ENCODE measurements at places on chromosomes 1 and 21.

DNA sequence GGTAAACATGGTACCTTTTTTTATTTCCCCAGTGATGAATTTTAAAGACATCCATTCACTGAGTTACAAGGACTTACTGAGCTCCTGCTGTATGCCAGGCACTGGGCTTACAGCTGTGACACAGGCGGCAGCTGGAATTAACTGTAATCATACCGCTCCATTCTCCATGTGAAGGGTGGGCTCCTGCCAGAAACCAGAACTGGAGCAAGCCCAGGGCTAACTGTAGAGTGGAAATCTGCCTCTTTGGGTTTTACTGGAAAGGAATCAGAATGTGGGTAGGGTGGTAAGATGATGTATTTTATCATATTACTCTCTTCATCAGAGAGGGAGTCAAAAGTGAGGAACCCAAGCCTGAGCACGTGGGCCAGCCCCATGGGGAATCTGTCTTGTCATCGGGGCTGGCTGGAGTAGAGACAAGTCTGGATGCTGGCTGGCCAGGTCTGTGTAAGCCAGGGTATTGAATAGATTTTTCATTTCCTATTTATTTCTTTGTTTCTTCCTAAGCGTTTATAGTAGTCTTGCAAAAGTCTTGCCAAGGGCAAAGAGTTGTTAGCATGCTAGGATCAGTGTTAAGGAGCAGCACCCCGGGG lies 21.5 kb downstream of the FGGY start:
- DNase-seq: no peak

GRCh38 chr1:25590096-25590824 lies 26.3 kb upstream of the MAN1C1 start:
- no peak for DNase-seq

GRCh38 chr1:172224871-172225270 lies 195.6 kb upstream of the C1orf105 start:
- no peak for DNase-seq

GRCh38 chr1:60279798-60280197 lies 206.2 kb upstream of the C1orf87 start:
- DNase-seq: no peak

- DNase-seq: no peak
Observed at GRCh38 chr1:231487910-231488309, 40.6 kb upstream of the TSNAX start.

- DNase-seq: no peak
Observed at GRCh38 chr1:155971910-155972809, 6.2 kb downstream of the ARHGEF2 start.

DNA sequence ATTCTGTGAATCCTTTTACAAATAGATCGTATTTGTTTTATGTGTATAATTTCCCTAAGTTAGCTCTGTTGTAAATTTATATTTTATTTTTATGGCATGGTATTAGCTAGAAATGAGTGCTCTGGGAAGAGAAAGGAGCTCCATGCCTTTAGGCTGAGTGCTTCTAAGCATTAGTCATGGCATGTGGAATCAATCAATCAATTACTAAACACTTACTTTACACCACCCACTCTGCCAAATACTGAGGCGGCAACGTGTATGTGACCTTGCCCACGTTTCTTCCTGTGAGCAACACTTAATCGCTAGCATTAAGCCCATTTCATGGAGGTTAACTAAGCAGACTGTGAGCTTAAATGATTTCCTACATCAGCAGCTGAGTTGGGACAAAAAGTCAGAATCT lies 7.2 kb upstream of the BECN2 start:
- no peak for DNase-seq

GRCh38 chr1:169427081-169427641 lies at the start of gene CCDC181:
Gene CCDC181 (minus strand): TSS chr1:169427474. CDS start chr1:169424927, 2,547 bp downstream.
- DNase-seq: peak; percentile 92

- DNase-seq: no peak
Observed at GRCh38 chr1:53369761-53370160, 41.9 kb upstream of the LRP8 start.

- no peak for DNase-seq
Observed at GRCh38 chr1:234844479-234845031, 234.6 kb upstream of the IRF2BP2 start.

DNA sequence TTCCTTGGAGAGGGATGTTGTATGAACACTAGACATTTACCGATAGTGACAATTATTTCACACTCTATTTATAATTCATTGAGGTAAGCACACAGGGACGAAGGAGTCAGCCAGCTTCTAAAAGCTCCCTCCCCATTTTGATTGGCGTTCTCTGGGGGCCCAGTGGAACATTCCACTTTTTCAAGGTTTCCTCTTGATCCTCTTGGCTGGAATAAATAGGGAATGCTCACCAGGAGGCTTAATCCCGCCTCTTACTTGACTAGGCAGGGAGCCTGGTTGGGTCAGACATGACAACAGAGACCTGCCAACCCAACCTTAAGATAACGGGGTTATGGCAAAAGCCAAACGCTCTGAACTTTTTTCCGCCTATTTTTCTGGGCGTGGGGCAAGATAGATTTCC lies 974 bp downstream of the ACTN2 start:
- DNase-seq: no peak

DNA sequence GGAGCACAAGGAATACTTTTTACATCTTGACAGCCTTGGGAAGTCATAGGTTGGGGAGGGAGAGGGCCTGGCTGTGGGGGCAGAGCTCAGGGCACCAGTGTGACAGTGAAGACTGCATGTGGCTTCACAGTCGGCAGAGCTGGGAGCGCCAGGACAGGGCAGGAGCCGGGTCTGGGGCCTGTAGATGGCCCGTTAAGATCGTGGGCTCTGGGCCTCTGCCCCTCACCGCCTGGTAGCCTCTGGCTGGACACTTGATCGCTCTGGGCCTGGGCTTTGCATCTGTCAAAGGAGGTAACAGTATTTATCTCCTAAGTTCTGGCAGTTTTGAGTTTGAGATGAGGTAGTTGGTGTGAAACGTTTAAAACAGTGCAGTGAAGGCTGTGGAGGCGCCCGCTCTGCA lies 4.8 kb downstream of the SLX9 start:
- DNase-seq: no peak

GRCh38 chr1:200905411-200906052 lies 10.8 kb downstream of the INAVA start:
- no peak for DNase-seq

GRCh38 chr21:41663805-41664788 lies 102.8 kb downstream of the RIPK4 start:
- no peak for DNase-seq

DNA sequence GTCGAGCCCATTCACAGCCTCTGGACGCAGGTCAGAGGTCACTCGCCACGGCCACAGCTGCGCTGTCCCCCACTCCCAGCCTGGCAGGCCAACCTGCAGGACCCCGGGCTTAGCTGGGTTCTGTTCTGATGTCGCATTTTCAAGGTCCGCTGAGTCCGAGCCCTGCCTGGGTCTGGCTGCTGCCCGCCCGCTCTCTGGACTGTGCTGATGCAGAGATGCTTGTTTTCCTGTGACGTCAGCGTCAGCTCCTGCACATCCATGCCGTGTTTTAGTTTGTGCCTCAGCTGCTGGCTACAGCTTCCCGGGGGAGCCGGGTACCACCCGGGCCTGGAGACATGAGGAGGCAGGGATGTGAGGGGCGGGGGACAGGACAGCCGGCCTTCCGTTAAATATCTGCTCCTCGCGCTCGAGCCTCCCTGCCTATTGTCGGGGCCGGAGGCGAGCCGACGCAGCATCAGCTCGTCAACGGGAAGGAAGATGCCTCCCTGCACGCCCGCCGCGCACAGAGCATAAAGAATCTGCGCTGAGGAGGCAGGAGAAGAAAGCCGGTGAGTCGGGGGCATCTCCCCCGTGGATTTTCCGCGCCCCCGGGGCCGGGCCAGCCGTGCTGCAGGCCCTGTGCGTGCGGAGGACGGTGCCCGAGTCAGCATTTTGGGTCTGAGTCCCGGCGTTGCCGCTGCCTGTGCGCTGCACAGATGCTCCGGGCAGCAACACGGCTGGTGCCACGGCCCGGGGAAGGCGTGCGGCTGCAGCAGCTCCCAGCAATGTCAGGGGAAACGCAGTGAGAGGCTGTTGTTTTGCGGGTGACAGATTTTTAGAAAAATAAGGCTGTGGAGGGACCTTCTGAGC lies 23.4 kb downstream of the PRKCZ start:
- no peak for DNase-seq

DNA sequence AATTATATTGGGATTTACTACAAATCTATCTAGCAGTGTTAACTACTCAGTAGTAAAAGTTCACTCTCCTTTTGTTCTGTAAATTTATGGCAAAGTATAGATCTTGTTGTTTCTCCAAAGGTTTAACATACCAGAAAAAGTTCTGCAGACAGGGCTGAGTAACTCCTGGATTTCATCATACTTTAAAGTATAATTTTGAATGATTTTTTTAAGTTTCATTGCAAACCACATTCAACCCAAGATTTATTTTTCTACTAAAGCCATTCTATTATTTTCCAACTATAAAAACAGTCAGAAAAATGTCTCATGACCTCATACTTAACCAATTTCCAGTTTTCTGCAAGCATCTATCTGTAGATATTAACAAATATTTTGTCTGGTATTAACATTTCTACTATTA lies 585.8 kb upstream of the ZRANB2 start:
- no peak for DNase-seq

DNA sequence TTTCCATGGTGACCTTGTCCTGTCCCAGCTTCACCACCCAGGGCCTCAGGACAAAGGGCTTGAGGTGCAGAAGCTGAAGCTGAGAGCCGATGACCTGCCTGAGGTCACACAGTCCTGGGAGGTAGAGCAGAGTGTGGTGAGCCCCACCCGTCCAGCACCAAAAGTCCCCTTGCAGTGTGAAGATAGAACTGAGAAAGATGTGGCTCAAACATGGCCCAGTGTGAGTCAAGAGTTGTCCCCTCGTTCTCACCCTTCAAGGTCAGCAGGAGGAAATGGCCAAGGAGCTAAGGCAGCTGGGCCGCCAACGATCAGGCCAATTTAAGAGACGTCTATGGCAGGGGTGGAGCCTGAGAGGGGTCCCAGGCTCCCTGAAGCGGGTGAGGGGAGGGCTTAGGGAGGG lies 157.5 kb upstream of the KLHDC7A start:
- no peak for DNase-seq

GRCh38 chr1:228404107-228404720 lies 2.4 kb downstream of the TRIM11 start:
- no peak for DNase-seq

GRCh38 chr1:1894354-1895059 lies 3.6 kb upstream of the GNB1 start:
- no peak for DNase-seq

DNA sequence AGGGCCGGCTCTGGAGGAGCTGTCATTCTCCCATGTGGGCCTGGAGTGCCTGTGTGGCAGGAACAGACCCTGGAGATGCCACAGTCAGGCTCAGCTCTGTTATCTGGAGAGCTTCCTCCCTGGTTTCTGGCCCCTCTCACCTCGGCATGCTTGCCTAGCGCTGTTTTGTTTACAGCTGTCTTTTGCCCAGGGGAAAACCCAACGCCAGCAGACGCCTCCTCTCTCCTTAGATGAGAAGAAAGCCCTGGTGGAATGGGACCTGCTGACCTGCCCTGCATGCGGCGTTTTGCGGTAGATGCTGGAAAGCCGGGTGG lies 104.9 kb downstream of the CRYAA start:
- no peak for DNase-seq

DNA sequence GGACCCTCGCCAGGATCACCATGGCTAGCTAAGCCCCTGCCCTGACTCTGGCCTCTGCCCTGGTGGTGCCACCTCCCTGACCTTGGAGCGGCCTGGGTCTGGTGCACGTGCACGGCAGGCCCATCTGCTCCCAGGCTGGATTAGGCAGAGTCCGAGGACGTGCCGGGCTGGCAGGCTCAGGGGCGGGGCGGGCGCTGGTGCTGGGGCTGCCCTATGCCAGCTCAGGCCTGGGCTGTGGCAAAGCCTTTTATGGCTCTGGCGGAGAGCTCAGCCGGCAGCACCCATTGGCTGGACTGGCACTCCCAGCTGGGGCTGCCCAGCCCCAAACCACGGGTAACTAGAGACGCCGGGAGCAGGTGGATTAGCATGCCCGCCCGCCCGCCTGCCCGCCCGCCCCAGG lies 17.1 kb upstream of the EDN2 start:
- DNase-seq: no peak

- DNase-seq: peak; percentile 93
Observed at GRCh38 chr1:2248127-2248826, 20.2 kb downstream of the SKI start.

DNA sequence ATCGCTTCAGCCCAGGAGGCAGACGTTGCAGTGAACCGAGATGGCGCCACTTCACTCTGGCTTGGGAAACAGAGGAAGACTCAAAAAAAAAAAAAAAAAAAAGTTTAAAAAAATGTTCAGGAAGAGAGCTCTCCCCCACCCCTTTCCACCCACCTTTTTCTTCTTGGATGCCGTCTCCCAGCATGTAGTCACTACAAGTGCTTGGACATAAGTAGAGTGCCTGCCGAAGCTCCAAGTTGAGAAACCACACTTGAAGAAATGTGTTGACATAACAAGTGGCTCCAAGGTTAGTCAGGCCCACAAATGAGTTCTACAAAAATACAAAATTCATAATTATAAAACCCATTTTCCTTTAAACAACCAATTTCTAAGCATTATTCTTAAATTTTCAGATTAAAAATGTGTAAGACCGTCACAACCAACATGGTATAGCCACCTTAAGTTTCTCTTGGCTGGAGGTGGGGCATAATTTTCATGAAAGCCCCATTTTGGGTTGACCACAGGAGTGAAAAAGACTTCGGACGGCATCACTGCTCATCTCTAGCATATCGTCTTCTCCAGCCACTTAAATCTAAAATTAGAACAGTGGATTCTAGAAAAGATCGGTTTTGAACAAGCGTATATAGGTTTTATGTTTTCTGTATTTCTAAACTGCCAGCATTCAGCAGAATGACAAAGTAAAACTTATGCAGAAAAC lies 26.4 kb downstream of the USP48 start:
- DNase-seq: no peak

- DNase-seq: no peak
Observed at GRCh38 chr1:234486858-234487840, 8.2 kb upstream of the TARBP1 start.

DNA sequence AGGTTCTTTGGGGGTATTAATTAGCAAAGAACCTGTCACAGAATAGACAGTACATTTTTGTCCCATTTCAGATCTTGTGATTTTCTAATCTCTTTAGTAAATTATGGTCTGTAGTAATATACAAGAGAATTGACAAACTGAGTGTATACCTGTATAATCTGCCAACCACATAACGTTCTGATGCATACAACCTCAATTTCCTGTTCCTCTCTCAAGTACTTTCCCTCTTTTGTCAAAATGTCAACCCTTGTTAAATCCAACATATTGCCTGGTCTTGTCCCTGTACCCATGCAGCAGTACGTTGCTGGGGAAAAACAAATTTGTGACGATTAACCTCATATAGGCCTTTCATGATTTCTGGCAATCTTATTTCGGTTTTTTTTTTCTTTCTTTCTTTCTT lies 1.1 kb downstream of the ARV1 start:
- DNase-seq: no peak

DNA sequence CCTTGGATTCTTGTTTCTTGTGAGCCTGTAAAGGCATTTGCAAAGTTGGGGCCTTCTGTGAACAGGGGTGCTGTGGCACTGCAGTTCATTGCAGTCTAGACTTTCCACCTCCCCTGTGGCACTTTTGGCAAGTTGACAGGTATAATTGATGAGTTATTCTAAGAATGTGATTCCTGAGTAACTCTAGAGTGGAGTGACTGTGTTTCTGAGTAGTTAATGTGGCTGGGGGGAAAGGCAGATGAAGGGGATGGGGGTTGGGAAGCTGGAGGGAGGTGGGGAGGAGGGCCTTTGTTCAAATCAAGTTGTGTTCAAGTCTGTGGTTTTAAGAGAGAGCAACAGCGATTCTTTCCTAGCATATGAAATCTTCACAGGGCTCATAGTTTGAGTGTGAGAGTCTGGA lies 32.9 kb downstream of the PBX1 start:
- no peak for DNase-seq

Data from NT2/D1 (cell line).